ENCODE measurements at places on chromosomes 4 and X. TPM values are rescaled to one million over a fixed set of nuclear protein-coding genes. Genes with fewer than 3 reads are reported as not detected.
A peak's percentile ranks its signal among the peaks of the same experiment; 100 is the strongest.

DNA sequence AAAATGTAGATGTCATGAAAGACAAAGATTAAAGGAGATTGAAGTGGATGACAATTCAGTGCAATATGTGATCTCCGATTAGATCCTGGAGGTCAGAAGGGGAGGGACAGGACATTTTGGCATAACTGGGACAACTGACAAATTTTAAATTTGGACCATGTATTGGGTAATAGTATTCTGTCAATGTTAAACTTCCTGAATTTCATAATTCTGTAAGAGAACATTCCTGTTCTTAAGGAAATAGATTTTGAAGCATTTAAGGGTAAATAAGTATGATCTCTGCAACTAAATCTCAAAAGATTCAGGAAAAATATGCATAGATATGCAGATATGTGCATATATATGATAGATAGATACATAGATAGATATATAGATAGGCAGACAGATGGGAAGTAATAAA lies 11.0 kb downstream of the ODAPH start:
- DNase-seq = no peak

DNA sequence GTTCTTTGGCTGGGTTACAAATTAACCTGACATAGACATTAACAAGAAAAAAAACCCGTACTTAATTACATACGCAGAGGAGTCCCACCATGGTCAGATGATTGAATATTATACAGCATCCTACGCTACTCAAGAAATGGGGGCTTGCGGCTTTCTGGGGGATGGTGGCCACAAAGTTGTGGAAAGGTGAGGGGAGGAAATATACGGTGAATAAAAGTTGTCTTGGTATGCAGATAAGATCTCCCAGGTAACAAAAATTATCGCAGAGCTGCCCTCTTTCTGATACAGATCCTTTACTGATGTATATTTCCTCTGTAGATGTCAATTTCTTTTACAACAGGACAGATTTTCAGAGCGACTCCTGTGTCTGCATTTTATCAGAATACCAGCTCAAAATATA lies 890 bp downstream of the DCAF16 start:
- no peak for DNase-seq

- no peak for DNase-seq
Measured at GRCh38 chrX:10922835-10923234, 188.3 kb upstream of the HCCS start.

- DNase-seq = no peak
Measured at GRCh38 chr4:40886931-40887763, 137.4 kb downstream of the NSUN7 start.

DNA sequence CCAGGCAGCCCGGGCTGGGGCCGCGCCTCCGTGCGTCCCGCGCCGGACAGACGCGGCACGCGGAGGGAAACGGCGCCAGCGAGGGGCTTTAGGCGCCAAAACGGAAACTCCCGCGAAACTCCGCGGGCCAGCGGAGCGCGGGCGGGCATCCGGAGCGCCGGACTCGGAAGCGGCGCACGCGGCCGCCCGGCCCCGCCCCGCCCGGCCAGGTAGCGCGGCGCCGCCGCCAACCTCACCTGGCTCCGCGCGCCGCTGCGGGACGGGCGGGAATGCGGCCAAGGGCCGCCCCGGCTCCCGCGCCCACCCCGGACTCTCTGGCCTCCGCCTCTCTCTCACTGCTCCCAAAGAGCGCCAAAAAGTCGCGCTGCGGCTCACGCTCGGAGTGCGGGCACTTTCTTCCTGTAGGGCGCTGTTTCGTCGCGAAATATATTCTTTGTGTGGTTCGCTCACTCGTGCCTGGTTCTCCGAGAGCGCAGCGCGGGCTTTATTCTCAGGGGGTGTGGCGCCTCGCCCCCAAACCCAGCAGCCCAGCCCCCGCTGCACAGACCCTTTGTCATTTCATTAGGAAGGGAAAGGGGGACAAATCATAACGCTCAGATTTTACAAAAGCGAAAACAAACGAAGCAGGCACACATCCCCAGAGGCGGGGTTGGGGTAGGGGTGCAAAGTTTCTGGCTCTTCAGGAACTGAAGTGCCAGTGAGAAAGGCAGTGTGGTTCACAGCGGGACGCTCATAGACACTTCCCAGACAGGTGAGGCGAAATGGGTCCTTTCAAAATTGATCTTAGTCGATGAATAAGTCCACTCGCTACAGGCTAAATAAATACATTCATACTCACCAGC lies 961 bp upstream of the MBNL3 start:
- DNase-seq = peak; percentile 43

GRCh38 chr4:107058828-107059227 lies 22.7 kb upstream of the DKK2 start:
- DNase-seq = no peak

DNA sequence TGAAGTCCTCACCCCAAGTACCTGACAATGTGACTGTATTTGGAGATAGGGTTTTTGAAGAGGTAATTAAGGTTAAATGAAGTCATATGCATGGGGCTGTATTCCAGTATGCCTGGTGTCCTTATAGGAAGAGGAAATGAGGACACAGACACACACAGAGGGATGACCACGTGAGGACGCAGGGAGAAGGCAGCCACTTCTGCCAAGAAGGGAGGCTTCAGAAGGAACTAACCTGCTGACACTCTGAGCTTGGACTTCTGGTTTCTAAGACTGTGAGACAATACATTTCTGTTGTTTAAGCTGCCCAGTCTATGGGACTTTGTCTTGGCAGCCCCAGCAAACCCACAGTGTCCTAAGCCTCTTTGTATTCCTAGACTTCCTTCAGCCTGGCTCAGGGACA lies 3.0 kb upstream of the SLC2A9 start:
- DNase-seq = no peak

GRCh38 chr4:150010525-150011126 lies 67.6 kb upstream of the DCLK2 start:
- no peak for DNase-seq

Gene FDCSP
- total RNA-seq = not detected

Measured in T-cell (primary cell).